Activated CD4-positive, alpha-beta memory T cell treated with anti-CD3 and anti-CD28 coated beads, Interleukin-2, amount 10 ng/mL, durations not matched to agents 7 days and 5 days (primary cell): ENCODE measurements at places on chromosomes 12 and 14. TPM values are rescaled to one million over a fixed set of nuclear protein-coding genes. Genes with fewer than 3 reads are reported as not detected.

DNA sequence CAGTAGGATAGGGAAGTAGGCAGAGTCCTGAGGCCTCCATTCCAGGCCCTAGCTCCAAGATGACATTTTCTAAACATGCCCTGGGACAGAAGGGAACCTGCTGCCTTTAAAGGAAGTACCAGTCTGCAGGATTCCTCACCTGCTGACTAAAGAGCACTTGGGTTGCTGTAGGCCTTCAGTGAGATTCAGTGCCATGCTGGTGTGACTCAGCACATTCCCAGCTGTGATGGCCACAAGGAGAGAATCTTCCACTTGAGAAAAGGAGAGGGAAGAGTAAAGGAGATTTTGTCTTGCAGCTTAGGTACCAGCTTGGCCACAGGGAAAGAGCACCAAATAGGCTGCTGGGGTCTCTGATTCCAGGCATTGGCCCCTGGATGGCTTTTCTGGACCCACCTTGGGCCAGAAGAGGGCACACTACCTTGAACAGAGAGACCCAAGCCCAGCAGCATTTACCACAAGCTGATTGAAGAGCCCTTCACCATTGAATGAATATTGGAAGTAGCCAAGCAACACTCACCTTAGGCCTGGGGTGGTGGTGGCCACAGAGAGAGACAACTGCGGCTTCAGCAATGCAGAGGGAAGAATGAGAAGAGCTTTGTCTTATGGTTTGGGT is 498.3 kb downstream of the KCNH5 start:
- no peak for DNase-seq

- no peak for DNase-seq
Measured at GRCh38 chr14:84783511-84783910, 746.4 kb upstream of the FLRT2 start.

DNA sequence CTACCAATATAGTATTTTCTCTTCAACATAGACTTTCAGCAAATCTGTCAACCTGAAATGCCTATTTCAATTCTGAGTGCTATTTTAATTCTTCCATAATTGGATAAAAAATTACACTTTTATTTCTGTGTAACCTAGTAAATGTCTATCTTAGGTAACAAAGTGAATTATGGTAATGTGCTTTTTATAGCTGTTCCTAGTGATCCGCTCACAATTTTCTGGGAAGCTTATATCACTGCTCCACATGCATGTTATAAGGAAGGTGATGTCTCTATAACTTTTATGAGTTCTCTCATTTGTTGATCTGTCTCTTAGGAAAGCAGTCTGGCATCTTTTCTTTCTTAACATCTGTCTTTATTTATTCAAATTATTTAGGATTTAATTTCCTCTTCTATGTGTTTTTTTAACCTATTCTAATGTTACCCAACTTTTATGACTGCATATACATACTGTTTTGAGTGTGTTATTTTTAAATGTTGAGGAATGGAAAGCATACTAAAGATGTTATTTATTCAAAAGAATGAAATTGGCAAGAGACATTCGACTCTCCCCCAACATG is 777.1 kb upstream of the MDGA2 start:
- DNase-seq = no peak

DNA sequence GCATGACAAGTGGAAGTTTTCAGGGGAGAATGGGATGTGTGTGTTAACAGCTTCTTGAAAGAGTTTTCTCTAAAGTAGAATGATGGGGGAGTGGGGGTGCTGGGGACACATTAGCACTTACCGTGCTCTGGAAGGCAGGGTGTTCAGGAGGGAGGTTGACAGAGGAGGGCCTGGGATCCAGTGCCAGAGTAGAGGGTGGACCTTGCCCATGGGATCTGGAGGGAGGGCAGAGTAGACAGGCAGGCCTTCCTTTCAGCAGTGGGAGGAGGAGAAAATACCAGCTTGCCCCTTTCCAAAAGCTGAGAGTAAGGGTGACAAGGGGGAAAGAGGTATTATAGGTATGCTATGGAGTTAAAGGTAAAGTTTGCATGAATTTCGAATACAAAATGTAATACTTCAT is 40.1 kb downstream of the TRAF3 start:
- DNase-seq = no peak

DNA sequence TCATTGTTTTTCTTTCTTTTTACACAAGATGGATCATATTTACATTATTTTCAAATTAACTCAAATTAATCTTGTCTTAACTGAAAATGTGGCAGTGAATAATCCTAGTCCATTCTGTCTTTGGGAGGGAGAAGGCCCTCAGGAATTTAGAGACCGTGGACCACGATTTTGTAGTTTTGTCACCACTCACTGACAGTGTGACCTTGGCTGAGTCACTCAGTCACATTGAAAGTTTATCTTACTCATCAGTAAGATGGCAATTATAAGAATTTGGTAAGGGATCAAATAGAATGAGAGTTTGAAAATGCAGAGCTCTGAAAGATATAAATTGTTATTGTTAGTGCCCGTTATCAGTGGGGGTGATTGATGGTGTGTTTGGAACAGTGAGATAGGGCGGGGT is 16.4 kb downstream of the FOXJ2 start:
- no peak for DNase-seq

GRCh38 chr12:53706080-53706479 is 21.2 kb downstream of the CALCOCO1 start:
- no peak for DNase-seq

- DNase-seq = no peak
Measured at GRCh38 chr12:112386726-112387125, 4.5 kb upstream of the HECTD4 start.

Gene OR6C2
- total RNA-seq = not detected

DNA sequence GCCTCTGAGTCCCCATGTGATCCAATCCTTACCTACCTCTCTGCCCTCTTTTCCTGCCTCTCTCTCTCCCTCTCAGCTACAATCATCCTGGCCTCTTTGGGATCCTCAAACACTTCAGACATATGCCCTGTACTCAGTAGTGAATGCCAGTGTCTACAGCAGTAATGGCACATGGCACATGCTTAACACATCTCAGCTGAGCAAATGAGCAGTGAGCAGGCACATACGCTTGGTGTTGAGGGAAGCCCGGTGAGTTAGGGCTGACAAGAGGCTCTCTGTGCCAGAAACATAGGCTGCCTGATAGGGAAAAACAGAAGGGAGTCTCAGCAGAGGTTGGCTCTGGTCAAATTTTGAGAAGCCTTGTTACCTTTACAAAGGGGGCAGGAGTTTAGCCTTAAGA is 409.1 kb downstream of the TMEM132D start:
- DNase-seq = no peak

Gene POTEG
- total RNA-seq = not detected

Gene EPYC
- total RNA-seq = not detected

Gene DBX2
- not detected for total RNA-seq

DNA sequence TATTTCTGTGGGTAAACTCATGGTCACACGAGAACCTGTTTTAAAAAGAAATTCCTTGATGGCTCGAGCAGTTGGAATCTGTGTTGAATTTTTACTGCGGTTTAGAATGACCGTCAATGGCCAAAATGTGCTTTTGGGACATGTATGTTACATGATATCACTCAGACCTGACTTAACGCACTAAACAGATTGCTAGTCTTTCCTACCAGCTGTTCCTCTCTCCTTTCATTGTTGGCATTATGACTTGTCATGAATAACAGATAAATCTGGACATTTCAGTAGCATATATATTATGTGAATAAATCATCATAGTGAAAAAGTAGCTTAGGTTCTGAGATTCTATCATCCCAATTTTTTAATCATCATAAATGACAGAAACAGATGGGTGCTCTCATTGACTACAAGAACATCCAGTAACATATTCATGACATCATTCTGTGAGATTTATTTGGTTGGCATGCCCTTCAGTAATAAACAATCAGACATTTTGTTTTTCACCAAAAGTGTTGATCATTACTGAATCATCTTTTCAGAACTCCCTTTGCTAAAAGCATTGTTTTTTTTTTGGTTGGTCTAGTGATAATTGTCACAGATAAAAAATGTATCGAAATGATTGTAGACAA is 57.9 kb upstream of the NAV3 start:
- DNase-seq = no peak
